ENCODE measurements at places on chromosomes 5 and 9.

DNA sequence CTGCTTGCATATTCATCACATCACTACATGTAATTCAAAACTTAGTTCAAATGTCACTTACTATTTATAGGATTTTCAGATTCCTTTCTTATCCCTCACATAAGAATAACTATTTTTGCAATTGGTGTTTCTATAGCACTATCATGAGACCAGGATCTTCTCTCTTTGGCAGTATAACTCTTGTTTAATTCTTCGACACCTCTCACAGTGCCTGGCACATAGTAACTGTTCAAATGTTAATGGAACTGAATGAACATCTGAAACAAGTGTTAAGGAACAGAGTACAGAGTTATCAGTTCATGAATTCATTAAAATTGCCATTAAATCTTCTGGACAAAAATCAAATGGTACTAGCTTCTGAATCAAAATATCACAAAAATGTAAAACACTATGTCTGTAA lies 40.0 kb downstream of the FBXL17 start:
- DNase-seq: no peak

GRCh38 chr9:116816484-116816883 lies 129.4 kb downstream of the TRIM32 start:
- DNase-seq: no peak

- DNase-seq: no peak
These were observed 17.4 kb downstream of the LMNB1 start for GRCh38 chr5:126794157-126794828.

GRCh38 chr5:98604301-98604700 lies 169.2 kb upstream of the RGMB start:
- no peak for DNase-seq

- no peak for DNase-seq
These were observed 49.9 kb downstream of the COL15A1 start for GRCh38 chr9:98993570-98993945.

DNA sequence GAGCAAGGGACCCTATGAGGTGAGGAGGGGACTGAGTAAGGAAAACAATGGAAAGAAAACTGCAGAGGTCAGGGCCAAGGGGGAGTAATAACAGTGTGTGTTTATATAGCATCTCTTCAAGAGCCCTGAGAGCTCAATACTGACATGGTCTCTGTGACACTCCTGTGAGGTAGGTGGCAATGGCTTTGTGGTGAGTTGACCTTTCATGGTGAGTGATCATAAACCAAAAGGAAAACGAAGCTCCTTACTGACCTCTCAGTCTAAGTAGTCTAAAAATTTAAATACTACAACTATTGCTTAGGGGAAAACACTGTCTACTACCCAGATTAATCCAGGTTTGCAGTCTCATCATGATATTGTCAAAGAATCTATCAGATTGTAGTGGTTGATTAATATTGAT lies 130.9 kb downstream of the SNCAIP start:
- no peak for DNase-seq

DNA sequence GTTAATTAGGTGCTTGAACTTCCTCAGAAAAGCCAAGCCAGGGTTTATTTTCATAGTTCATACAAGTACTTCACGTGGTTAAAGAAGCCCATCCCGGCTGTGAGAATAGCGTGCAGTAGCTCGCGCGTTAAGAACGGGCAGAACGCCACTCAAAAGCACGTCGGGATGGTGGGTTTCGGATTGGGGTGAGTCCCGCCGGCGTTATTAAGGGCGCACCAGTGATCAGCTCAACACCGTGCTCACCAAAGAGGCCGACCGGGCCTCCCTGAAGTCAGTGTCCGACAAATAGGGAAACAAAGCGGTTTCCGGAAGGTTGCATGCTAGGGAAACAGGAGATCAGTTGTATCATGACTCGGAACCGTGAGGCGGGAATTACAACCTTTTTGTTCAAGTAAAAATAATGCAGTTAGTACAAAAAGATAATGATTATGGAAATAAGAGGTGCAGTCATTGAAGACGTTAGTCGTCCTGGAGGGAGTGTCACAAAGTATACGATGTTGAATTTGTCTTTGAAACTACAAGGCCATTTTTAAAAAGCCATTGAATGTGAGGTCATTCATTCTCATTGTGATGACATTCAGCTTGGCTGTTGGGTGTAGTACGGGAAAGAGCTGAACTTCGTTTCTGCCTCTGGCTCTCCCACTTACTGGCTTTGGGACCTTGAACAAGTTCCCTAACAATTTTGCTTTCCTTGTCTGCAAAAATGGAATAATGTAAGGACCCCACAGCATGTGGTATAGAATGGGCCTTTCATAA lies 992 bp downstream of the SETD9 start:
- DNase-seq: peak; percentile 79

DNA sequence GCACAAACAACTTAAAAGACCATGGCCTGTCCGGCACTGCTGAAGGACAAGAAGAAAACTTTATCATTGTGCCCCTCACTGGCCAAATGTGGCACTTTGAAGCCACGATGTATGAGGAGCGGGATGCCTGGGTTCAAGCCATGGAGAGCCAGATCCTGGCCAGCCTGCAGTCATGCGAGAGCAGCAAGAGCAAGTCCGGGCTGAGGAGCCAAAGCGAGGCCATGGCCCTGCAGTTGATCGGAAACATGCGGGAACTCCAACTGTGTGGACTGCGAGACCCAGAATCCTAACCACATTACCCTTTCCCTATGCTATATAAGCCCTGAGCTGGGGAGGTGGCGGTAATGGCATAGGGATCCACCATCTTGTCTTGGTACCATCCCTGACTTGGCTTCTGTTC lies 497.9 kb downstream of the ANXA1 start:
- no peak for DNase-seq

GRCh38 chr5:109748546-109748945 lies 58.8 kb downstream of the MAN2A1 start:
- DNase-seq: no peak

DNA sequence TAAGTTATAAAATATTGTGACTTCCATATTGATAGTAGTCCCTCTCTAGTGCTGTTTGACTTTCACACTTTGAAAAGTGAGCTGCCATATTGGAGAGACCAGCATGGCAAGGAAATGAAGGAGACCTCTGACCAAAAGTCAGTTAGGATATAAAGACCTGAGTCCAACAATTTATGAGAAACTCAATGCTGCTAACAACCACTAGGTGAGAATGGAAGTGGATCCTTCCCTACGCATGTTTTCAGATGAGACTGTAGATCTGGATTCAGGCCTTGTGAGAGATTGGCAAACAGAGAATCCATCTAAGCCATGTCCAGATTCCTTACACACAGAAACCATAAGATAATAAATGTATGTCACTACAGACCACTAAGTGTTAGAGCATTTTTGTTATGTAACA lies 81.6 kb downstream of the CTNND2 start:
- no peak for DNase-seq

DNA sequence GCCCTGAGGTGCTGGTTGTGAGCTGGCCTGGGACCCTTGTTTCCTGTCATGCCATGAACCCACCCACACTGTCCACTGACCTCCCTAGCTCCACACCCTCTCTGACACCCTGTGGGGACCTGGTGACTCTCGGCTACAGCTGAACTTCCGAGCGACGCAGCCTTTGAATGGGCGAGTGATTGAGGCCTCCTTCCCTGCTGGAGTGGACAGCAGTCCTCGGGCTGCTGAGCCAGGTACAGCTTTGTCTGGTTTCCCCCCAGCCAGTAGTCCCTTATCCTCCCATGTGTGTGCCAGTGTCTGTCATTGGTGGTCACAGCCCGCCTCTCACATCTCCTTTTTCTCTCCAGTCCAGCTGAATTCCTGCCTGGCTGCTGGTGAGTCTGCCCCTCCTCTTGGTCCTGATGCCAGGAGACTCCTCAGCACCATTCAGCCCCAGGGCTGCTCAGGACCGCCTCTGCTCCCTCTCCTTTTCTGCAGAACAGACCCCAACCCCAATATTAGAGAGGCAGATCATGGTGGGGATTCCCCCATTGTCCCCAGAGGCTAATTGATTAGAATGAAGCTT lies 6.1 kb downstream of the CA9 start:
- DNase-seq: no peak

GRCh38 chr5:153659039-153659736 lies 168.7 kb downstream of the GRIA1 start:
- DNase-seq: no peak

DNA sequence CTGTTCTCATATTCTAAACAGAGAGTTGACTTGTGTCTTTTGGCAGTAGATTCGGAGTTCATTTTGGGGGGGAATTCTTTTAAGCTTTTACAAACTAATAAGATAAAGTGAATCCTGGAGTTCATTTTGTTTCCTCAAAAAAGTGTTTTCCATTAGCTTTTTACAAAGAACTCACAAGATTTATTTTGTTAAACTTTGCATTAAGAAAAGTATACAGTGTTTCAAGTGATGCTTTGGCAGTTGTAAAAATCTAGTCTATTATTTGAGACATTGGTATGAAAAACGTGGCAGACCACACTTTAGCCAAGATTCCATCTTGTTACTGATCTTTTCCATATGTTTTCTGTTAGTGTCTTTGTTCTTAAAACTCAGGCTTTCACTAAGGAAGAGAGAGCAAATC lies 1.2 kb upstream of the OMD start:
- no peak for DNase-seq

- DNase-seq: no peak
These were observed 718 bp upstream of the TMEM215 start for GRCh38 chr9:32782476-32783167.

DNA sequence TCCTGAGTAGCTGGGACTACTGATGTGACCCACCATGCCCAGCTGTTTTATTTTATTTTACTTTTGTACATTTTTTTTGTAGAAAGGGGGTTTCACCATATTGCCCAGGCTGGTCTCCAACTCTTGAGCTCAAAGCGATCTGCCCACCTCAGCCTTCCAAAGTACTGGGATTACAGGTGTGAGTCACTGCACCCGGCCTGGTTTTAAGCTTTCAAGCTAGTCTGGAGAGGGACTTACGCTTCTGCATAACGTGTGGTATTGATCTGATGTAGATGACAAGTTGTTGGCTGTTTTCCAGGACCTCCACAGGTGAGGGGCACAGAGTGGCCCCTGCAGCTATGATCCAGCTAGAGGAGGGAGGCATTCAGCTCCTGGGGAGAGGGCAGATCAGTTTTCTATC lies 6.8 kb upstream of the CCL21 start:
- DNase-seq: no peak

DNA sequence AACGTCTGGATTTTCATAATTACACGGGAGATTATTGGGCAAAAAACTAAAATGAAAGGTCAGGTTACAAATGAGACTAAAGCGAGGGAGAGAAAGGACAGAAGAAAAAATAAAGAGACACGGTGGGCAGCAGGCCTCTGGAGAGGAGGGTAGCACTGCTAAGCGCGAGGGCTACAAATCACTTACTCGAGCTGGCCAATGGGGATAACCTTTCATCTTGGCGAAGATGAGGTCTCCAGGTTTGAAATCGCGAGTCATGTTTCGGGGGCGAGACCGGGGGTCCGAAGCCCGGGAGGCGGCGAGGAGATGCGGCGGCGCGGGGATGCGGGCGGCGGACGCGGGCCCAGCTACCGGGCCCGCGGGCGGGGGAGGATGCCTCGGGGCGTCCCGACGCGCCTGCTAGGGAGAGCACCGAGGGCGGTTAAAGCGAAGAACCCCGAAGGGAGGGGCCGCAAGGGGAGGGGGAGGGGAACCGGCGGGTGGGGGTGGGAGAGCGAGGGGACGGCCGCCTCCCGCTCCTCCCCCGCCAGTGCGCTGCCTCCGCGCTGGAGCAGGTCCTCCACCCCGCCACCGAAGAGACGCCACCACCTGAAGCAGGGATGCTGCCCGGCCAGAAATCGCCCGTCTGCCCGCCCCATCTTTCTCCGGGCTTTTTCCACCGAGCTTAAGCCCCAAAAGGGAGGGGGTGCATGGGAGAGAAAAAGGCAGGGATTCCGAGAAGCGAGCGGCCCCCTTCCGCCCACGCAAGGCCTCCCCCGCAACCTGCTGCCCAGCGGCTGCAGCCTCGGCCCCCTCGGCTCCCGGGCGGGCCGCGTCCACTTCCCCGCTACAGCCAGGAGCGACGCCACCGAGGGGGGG lies 610 bp downstream of the PSIP1 start:
- DNase-seq: peak; percentile 84

GRCh38 chr5:56564541-56565282 lies 250.6 kb upstream of the MAP3K1 start:
- no peak for DNase-seq

DNA sequence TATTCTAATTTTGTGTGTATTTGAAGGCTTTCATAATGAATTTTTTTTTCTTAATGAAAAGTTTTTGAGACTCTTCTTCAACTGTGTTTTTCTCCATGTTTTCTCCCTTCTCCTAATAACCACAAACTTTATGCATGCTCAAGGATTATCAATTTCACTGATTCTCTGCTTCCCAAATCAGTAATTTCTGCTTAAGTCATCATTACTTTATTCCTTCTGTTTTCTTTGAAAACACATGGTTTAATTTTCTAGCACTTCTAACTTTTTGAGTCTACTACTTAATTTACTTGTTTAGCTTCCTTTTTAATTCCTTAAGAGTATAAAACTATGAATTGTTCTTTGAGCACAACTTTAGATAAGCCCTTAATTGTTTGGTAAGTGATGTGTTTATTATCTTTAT lies 11.5 kb upstream of the FBN2 start:
- DNase-seq: no peak

DNA sequence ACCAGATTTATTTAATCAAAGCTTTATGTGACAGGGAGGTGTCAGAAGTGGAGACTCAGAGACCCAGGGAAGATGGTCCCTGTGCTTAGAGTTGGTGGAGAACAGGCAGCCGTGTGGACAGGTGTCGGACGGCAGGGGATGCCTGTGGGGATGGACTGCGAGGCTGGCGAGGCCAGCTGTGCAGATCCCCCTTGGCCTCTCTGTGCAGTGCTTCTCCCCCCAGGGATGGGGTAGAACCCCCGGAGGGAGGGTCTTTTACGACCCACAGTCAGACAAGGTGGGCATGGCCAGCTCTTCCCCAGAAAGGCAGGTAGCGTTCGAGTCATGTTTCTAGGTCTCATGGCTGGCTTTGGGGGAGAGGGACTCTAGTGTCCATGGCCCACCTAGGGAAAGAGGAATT lies 4.7 kb upstream of the SLC2A6 start:
- no peak for DNase-seq

GRCh38 chr9:125634040-125634717 lies 72.8 kb downstream of the MAPKAP1 start:
- DNase-seq: no peak

DNA sequence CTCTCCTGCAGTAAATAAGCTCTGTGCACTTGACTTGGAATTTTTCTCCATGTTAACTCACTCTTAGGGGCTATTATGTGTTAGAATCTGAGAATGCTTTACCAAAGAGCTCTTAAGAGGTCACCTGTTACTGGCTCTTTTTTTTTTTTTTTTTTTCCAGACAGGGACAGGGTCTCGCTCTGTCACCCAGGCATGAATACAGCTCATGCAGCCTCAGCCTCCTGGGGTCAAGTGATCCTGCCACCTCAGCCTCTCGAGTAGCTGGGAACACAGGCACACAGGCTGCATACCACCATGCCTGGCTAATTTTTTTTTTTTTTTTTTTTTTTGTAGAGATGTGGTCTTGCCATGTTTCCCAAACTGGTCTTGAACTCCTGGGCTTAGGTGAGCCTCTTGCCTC lies 22.1 kb downstream of the HMGXB3 start:
- no peak for DNase-seq

All from erythroblast (primary cell).